ENCODE measurements at places on chromosomes 4 and X.

DNA sequence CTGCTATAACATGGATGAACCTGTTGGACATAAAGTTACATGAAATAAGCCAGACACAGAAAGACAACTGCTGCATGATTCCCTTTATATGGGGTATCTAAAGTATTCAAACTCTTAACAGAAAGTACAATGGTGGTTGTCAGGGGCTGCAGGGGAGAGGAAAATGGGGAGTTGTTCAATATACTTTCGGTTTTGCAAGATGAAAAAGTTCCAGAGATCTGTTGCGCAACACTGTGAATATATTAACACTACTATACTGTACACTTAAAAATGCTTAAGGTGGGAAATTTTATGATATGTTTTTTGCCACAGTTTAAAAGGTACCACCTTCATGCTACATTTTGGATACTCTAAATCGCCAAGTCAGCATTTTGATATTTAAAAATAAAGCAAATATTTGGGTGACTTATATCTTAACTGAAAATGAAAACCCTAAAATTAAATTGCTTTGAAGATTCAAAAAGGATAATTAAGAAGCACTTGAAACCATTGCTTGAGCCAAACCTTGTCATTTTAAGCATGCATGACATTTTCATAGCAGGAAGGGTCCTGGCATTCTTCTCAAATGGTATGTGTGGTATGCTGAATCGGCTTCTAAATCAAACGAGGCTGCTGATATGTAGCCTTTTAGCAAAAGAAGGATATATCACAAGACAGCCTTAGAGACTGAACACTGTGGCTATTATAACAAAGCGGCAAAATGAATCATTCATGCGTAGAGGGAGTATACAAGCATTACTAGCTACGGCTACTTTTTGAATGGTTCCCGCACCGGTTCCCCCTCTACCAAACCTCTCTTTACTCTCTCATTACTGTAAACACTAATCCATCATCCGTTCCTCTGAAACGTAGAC is 607.1 kb upstream of the DIPK2B start:
- DNase-seq, result peak; percentile 81

DNA sequence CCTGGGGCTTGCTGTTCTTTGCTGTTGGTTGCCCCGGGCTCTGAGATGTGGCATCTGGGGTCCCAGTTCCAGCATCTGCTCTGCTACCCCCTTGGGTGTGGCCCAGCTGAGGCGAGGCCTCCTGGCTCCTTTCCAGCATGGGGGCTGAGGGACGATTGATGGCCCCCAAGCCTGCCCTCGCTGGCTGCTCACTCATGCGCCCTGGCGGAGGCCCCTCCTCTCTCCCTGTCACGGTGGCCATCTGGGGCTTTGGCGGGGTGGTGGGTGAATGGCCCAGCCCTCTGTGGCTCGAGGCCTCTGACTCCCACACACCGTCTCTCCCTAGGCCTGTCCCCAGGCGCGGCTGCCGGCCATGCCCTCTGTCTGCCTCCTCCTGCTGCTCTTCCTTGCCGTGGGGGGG is 1.8 kb downstream of the PLXNA3 start:
- no peak for DNase-seq

- DNase-seq, result peak; percentile 27
Measured at GRCh38 chr4:30208731-30209435, 511.3 kb upstream of the PCDH7 start.

DNA sequence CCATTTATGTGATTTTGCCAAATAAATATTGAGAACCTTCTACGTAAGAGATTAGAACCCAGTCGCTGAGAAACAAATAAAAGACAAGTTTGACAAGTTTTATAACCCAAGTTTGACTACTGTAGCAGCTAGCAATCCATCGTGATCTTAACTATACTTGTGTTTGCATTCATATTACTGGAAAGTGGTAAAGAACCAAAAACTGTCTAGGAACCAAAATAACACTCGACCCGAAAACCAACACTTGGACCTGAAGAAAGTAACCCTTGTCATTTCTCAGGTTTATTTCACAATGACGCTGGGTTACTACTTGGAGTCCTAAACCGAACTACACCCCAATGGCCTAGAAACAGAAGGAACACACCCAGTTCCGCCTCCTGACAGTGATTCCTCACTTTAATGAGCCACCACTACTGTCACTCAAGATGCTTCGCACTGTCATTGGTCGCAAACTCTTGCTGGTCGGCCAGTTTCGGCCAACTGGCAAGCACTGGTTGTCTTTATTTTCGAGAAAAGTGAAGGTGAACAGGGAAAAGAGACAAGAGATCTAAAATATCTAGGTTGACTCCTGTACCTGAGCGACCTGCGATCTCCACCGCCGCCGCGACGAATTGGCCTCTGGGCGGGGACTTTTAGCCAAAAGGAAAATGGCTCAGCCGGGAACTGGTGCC is 496 bp downstream of the FBXO8 start:
- peak; percentile 94 for DNase-seq

DNA sequence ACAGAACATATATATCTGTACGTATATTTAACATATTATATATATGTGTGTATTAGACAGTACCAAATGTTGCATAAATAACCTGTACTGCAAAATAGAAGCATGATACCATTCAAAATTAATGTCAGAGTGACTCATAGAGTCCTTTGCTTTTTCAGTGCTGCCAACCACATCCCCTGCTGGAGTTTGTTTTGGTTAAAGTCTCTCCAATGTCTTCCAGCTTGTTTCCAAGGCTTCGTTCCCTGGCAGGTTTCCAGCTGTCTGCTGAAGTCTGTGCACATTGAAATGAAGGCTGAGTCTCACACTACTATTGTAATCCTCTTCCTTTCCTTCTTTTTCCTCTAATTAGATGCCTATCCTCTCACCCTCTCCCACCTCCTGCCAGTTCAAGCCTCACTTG is 14.9 kb downstream of the NRK start:
- DNase-seq, result peak; percentile 86

Measured in astrocyte (in vitro differentiated cells and primary cell).